Chondrocyte (in vitro differentiated cells): ENCODE measurements at places on chromosomes 12 and 14.

DNA sequence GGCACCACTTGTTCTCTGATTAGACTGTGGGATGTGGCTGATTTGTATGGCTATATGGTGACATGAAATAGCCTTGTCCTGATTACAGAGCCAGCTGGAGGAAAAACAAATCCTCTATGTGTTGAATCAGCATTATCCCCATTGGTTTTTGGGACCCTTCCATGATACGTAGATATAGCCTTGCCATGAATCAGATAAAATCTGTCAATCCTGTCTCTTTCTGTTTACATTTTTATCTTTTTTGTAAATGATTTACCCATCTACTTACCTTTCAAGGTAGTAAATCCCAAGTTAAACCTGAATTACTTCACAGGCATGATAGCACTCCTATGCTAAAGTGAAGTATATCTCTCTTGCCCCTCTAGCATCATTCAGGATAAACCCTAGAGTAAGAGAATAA is 789.3 kb downstream of the TMTC2 start:
- no peak for DNase-seq

DNA sequence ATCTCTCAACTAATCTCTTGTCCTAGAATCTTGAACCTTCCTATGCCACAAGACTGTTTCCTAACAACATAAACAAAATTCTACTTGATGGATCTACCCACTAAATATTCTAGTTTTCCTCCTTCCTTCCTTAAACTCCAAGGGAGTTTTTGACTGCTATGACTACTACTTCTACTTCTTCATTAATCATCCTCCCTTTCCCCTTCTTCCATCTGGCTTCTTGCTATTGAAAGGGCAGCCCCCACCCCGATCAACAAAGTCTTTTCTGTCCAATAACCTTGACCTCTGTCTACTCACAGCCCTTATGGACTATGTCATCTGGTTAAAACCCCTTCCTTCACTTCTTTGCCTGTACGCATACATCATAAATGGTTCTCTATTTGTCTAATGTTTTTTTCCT is 5.6 kb downstream of the LTA4H start:
- no peak for DNase-seq

DNA sequence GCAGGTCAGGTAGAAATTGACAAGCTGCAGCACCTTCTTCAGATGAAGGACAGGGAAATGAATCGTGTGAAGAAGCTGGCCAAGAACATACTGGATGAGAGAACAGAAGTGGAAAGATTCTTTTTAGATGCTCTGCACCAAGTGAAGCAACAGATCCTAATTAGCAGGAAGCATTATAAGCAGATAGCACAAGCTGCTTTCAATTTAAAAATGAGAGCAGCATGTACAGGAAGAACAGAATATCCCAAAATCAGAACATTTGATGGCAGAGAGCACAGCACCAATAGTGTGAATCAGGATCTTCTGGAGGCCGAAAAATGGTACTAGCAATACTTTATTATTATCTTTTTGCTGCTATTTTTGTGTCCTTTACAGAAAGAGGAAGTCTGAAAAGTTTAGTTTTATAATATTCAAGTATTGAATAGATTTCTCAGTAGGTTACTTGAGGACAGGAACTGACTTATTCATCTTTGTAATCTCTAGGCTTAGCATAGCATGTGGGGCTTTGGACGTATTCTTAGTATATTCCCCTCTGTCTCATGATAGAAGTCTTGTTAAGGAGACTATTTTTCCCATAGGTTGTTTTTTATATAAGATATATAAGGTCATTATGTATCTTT is 30.8 kb downstream of the BBOF1 start:
- no peak for DNase-seq

DNA sequence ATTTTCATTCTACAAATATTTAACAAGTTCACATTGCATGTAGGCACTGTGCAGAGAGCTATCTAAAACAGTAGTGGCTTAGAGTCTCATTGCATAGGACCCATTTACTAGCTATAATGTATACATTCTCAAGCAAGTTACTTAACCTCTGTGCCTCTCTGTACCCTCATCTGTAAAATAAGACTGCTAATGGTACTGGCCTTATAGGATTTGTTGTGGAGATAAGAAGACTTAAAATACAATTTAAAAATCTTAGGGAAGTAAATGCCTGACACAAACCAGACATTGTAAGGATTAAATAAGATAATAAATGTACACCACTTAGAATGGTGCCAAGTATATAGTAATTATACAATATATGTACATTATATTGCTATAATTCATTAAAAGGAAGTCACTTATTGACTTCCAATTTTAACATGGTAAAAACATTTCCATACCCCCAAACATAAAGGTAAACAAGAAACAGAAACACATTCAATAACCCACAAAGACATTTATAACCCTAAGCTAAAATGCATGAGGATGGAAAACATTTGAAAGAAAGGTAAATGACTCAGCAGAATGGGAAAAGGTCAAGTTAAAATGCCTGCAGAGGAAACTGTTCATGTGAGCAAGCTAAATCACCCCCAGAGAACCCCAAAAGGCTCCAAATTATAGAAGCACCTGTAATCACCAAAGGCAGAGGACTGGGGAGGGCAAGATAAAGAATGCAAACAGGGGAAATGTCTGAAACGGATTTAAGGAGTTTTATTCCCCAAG is 30.8 kb downstream of the RPS6KA5 start:
- DNase-seq = no peak

DNA sequence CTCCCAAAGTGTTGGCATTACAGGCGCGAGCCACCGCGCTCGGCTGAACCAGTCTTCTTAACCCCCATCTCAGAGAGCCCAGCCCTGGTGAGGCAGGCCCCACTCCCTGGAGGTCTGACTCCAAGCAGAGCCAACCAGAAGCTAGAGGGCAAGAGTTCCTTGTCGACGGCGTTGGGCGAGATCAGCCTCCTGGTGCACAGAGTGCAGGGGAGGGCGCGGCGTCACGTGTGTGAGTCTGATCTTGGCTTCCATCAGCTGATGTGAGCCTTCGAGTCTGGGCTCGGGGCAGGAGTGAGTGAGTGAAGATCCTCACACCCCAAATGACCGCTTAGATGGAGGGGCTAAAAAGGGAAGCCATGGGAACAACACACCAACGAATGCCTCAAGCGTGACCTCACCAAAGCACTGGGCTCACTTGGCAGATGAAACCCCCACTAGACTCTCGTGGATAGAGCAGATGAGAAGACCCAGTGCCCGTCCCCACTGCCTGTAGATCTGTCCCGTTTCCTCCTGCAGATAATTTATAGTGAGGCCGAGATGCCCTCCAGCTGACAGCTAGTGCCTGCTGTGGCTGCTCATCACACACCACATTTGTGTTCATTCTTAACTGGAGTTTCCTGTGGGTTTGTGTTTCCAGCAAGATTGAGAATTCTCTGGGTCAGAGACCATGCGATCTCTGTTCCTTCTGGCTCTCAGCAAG is 28.6 kb upstream of the ADGRD1 start:
- no peak for DNase-seq

DNA sequence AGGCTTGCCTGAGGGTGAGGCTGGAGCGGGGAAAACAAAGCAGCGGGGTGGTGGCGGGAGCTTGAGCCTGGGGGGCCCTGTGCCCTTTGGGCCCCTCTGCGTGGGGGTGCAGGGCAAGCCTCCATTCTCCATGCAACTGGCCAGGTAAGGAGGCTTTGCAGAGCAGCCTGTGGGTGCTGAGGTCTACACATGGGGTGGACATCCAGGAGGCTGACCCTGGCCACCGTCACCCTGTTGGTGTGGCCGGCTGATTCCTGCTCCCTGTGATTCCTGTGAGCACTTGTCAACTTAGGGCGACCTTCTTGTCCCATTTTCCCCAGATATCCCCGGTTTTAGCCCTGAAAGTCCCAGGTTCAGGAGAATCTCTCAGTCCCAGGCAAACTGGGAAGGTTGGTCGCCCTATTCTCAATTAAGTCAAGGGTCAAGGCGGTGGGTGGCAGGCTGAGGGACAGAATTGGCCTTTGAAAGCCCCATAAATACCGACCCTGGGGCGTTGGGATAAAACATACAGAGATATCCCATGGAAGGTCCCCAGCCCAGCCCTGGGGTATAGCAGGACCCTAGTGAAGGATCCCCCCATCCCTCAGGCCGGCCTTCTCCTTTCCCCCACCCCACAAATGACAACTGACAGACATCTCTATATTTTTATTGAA is 70.5 kb downstream of the PRIMA1 start:
- no peak for DNase-seq

GRCh38 chr12:3905664-3906063 is 32.5 kb upstream of the PARP11 start:
- DNase-seq = no peak

DNA sequence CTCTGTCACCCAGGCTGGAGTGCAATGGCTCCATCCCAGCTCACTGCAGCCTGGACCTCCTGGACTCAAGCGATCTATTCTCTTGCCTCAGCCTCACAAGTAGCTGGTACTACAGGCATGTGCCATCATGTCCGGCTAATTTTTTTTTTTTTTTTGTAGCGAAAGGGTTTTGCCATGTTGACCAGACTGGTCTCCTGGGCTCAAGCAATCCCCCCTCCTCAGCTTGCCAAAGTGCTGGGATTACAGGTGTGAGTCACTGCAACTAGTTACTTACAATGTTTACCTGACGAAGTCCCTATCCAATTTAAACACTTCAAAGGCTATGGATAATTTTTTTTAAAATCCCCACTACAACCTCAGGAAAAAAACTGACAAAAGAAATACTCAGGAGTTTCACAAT is 1.8 kb downstream of the KRR1 start:
- no peak for DNase-seq

DNA sequence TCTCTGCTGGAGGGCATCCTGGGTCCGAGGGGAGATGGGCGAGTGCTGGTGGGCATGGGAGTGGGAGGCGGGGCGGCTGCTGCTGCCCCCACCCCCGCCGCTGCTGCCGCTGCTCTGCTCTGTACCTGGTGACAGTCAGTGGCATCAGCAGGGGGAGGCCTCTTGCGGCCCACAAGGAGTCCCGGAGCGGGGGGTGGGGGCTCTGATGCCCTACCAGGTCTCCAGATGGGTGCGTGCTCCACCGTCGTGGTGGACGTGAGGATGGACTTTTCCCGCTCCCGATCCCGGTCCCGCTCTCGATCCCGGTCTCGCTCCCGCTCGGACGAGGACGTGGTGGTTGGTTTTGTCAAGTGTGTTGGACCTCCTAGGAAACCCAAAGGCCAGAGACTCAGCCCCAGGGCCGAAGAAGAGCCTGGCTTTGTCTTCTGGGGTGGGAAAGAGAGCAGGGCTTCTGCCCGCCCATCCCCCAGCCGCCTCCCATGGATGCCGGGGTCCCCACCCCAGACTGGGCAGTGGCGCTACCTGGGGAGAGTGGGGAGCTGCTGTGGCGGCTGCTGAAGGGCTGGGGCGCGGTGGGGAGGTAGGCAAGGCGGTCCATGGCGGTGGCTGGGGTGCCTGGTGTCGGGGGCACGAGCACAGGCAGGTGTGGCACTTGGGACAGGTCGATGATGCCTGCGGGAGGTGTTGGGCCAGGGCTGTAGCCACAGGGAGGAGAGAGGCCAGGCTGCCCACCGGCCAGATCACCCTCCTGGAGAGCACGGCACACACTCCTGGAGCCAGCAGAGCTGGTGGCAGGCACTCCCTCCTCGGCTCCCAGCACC is 45.4 kb downstream of the RFLNA start:
- no peak for DNase-seq

DNA sequence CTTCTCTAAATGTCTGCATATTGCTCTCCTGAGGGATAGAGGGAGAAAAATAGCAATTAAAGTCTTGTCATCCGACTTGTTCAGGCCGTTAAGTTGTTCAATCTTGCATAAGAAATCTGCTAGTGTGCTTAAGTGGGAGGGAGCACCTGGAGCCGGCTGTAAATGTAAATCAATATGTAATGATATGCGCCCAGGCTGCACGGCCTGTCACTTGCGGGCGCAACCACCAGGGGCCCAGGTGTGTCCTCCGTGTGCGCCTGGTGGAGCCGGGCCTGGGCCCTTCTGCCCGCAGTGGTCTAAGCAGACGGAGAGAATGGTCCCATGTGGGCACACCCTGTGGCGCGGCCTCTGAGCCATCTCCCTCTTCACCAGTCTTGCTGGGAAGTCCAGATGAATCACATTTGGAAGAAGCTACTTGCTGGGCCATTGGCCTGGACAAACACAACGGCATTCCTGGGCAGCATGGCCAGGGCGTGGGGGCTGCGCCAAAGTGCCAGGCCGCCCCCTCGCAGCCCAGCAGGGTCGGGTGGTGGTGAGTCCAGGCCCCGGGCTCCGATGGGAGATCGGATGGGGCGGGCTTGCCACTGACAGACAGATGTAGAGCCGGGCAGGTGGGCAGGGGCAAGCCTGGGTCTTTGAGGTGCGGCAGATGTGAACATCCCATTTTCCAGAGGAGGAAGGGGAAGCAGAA is 193.3 kb upstream of the C14orf180 start:
- DNase-seq = peak; percentile 86

DNA sequence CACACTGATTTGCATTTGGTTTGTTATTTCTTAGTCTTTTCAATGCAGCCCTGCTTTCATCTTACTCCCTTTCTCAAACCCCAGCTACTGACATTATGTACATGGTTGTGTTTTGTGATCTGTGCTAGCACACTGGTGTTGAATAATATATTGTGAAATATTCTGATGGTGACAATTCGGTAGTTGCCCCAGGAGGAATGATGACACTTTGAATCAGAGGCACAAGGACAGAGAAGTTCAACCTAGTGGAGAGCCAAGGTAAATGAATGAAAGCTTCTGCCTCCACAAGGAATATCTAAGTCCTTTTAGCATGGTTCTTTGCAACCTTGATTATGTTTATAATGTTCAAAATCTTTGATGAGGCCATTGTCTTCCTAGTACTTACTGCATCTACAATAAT is 159.9 kb downstream of the PDE3A start:
- DNase-seq = no peak

- no peak for DNase-seq
Observed at GRCh38 chr12:97754306-97754705, 291.7 kb downstream of the RMST start.

- no peak for DNase-seq
Observed at GRCh38 chr12:110862329-110862728, 15.5 kb downstream of the CCDC63 start.

- DNase-seq = no peak
Observed at GRCh38 chr12:14849661-14850060, 6.3 kb upstream of the ART4 start.

DNA sequence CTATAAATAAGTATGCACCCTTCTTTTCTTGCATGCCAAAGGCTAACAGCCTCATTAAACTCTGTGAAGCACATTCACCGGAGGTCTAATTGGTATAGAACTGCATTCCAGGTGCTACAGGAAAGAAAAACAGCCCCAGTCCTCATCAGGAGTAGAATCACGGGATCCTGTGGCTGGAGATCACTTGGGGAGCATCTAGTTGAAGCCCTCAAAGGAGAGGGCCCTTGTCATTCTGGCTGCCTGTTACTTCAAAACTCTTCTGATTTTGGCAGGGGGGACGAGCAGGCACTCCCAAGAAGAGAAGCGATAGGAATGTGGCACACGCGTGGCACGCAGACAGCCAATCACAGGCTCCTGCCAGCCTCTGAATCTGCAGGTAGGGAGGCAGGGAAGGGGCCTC is 154.4 kb downstream of the TTC7B start:
- no peak for DNase-seq
